ENCODE measurements at places on chromosomes 13 and 19. TPM values are rescaled to one million over a fixed set of nuclear protein-coding genes. Genes with fewer than 3 reads are reported as not detected.

DNA sequence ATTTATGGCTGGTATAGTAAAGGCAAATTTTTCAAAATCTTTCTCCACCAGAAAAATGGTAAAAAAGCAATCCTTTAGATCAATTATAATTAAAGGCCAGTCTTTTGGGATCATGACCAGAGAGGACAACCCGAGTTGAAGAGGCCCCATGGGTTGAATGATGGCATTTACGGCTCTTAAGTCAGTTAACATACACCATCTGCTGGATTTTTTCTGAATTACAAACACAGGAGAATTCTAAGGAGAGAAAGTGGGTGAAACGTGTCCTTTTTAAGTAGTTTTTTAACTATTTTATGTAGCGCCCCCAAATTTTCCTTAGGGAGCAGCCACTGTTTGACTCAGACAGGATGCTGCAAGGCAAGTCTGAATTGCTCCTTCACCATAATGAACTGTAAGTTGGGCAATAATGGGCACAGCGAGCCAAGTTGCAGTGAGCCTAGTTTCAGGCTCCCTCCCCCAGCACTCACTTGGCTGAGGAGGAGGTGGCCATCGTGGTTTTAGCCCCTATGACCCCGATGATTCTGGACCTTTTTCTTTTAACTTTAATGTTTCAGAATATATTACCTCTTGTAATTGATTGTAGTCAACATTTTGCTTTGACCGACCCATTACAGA lies 13.6 kb upstream of the ZNF611 start:
- DNase-seq: no peak

DNA sequence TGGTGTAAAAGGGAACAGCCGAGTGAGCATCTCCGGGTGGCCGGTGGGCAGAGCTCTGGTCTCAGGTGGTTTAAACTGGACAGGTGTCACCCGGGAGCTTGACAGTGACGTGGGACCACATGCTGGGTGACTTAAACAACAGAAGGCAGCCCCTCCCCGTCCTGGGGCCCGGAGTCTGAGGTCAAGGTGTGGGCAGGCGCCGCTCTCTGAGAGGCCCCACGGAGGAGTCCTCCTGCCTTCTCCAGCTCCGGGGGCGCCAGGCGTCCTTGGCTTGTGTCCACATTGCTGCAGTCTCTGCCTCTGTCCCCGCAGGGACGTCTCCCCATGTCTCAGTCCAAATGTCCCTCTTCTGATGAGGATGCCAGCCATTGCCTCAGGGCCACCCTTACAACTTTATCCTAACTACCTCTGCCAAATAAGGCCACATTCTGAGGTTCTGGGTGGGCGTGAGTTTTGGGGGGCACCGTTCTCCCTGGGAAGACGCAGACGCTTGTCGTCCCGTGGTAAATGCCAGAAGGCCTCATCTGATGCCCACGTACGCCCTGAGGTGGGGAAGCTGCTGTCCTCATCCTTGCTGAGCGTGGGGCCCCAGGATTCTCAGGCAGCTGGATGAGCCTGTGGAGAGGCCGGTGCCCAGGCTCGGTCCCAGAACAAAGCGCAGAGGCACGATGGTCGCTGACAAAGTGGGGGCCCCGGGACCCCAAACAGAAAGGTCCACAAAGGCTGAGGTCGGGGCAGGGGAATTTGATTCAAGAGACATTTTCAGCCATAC lies 12.9 kb downstream of the GZMM start:
- no peak for DNase-seq

DNA sequence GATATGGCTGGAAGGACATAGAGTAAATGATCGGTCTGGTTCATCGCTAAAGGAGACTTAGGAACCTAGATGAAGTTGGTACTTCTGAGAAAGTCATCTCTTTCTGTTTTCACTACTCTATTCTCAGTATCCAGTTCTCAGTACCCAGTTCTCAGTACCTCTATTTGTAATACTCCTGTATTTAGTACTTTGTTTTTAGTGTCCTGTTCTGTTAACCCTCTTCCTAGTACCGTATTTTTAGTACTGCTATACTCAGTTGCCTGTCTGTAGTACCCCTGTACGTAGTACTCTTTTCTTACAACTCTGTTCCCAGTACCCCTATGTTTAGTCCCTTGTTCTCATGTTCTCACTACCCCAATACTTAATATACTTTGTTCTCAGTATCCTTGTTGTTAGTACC lies 1.2 kb downstream of the RFXAP start:
- no peak for DNase-seq

GRCh38 chr19:12199757-12200419 lies 37.0 kb downstream of the ZNF136 start:
- no peak for DNase-seq

DNA sequence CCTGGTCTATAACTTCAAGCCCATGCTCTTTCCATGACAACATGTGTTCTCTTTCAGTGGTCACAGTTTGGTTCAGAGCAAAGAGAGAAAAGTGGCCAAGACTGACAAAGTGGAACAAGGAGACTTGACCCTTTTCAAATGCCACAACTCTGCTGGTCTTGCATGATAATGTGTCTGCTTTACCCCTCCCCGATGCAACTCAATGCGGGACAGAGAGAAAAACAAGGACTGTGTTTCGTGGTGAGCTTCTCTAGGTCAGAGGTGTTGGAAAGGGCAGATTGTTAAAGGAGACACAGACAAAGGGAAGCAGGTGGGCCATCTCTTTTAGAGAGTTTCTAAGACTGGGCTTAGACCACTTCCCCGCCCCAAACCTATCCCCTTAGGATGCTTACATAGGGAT lies 61.6 kb upstream of the SERTM1 start:
- no peak for DNase-seq

GRCh38 chr19:19111136-19111835 lies 27.0 kb downstream of the TMEM161A start:
- no peak for DNase-seq

Gene PARP4
- total RNA-seq: 16.7 TPM
